ENCODE measurements at places on chromosomes 2 and 18.

GRCh38 chr2:101771227-101771902, 73.9 kb downstream of the MAP4K4 start:
- no peak for DNase-seq

DNA sequence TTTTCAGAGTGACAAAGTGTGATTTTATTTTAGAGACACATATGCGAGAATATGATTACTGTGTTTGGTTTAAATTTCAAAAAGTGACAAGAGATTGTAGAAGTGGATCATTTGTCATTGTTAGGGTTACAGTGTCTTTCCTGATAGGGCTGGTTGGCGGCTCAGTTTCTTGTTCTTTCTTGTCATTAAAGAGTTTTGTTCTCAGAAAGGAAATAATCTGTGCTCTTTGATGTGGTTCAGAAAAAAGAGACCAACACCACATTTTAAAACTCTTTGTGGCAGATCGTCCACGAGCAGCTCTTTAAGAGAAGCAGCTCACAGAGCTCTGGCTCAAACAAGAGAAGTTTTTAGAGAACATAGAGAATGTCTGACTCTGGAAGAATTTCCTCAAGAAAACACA, 45.6 kb upstream of the ZNF532 start:
- DNase-seq: no peak

DNA sequence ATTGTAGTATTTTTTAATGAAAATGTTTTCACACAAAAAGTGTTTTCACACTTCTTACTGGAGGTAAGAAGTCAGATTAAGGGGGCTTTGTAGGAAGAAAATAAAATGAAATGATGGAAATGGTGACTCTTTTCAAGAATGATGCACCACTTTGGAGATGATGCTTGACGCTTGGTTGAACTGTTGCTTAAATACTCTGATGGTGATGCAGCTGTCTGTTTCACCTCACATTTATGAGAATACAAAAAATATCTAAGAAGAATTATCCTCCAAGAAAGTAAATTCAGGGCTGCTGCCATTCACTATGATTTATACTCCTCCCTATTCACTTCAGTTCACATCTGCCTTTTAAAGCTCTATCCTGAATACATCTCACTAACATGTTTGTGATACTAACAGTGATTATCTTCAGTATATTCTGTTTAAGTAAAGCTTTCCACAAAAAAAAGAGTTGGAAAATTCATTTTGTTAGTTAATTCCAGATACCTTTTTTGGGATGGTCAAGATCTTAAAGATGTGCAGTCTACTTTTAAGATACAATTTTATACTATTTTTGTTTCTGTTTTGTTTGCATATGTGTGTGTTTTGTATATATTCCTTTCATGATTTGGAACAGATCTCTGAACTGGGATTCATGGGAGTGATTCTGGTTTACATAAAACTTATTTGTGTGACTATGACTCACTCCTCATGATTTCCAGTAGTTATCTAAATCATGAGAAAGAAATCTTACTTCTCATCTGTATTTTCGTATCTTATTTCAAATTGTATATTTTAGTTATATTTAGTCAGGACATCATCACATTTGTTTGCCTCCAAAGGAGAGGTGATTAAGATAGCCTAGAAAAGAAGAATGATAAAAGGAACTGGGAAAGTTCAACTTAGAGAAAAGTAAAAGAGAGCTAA, 53.1 kb downstream of the SLC39A10 start:
- DNase-seq: no peak

- DNase-seq: no peak
These were observed 287.8 kb upstream of the SETBP1 start for GRCh38 chr18:44392933-44393332.

DNA sequence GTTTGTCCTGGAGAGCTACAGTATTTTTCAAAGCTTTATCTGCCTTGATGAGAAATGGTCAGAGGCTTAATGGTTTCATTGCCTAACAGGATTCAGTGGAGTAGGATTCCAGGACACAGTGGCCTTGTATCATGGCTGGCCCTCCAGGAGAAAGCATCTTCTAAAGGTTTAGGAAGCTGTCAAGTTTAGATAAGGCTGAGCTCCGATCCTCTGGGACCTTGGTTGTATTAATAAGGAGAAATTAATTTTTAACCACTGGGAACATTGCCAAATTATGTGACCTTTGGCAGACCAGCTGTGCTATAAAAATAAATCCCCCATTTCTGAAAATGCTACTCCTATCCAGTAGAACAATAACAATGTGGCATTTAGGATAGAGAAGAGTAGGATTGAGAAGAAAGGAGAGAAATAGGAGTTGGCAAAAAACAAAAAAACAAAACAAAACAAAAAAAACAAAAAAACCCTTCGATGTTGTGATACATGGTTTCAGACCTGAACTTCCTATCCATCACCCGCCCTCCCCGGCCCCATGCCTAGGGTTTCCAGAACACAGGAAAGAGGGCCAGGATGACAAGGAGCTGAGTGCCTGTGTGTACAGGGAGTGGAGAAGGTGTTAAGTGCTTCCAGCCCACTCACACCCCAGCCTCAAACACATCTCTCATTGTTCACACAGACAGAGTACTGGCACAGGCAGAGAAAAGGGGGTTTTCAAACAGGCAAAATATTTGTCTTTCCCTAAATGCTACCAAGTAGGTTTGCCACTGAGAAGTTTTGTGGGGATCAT, 6.3 kb downstream of the NRP2 start:
- DNase-seq: no peak

- DNase-seq: peak; percentile 51
These were observed 550 bp downstream of the MFSD6 start for GRCh38 chr2:190408538-190409271.

DNA sequence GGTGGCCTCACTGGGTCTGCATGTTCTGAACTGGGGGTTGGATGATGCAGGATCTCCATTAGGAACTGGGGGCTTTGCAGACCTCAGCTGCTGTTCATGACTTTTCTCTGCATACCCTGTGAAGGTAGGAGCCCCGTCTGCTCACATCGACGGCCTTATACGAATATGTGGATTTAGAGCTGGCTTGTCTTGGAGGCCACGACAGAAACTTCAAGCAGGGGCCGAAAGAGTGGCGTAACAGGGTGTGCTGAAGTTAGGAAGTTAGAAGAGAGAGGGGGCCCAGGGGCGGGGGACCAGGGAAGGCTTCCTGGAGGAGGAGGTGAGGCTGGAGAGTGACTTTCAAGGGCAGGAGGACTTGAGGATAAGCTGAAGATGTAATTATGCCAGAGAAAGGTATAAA, 144.9 kb downstream of the TSN start:
- DNase-seq: no peak

- no peak for DNase-seq
These were observed 176.7 kb downstream of the GLI2 start for GRCh38 chr2:120912101-120912985.

GRCh38 chr2:26946841-26947784, 23.3 kb upstream of the MAPRE3 start:
- DNase-seq: no peak

DNA sequence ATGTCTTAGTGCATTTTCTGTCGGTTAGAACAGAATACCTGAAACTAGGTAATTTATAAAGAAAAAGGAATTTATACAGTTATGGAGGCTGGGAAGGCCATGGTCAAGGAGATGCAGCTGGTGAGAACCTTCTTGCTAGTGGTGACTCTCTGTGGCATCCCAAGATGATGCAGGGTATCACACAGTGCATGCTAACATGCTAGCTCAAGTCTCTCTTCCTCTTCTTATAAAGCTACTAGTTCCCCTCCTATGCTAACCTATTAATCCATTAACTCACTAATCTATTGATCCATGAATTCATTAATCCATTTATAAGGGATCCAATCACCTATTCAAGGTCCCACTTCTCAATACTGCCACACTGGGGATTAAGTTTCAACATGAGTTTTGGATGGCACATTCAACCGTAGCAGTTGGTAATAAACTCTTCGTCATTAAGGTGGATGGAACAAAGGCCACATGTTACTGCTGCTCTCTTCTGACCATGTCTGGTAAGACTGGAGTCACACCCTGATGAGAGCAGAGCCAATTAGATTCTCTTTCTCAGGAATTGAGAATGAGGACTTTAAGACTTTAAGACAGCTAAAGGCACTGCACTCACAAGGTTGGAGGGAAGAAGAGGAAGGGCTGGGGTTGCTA, 211.6 kb upstream of the SMAD7 start:
- DNase-seq: no peak

GRCh38 chr18:3848316-3848715, 398.3 kb downstream of the TGIF1 start:
- DNase-seq: no peak

DNA sequence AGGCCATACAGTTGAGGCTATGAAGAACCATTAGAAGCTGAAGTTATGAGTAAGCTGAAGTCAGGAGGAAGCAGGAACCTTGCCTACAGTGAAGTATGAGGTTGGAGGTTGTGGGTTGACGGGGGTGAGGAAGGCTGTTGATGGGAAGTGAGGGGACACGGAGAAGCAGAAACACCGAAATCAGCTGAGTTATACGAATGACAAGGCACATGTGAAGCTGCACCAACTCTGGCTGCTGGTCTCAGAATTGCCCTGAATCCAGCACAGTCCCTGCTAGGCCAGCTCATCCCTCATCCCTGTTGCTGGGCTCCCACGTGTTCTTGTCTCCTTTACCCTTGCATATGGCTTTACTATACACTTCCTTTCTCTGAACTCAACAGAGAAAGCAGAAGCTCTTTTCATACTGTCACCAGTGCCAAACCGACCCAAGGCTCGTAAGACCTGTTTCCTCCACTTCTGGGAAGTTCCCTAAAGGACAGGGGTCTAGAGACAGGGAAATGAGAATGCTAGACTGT, 9.2 kb upstream of the TMEM247 start:
- DNase-seq: no peak

DNA sequence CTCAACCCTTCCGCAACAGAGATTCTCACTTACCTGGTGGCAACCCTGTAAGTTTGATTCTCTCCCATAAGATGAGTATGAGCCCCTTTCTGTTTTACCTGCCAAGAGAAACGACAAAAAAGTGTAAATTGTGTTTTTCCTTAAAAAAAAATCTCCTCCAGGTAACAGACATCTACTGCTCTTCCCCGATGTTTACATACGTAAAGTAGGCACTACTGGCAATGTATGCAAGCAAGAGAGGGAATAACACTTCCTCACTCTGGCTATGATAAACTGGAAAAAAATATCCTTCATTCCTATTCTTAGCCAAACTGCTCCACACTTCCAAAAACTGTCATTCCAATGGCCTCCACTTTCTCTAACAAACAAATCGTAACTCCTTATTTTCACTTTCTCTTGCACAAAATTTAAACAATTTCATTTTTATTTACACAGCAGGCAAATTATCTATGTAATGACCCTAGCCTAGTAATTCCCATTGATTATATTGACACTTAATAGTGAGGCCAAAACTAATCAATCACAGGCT, 184.5 kb downstream of the TCF4 start:
- no peak for DNase-seq

DNA sequence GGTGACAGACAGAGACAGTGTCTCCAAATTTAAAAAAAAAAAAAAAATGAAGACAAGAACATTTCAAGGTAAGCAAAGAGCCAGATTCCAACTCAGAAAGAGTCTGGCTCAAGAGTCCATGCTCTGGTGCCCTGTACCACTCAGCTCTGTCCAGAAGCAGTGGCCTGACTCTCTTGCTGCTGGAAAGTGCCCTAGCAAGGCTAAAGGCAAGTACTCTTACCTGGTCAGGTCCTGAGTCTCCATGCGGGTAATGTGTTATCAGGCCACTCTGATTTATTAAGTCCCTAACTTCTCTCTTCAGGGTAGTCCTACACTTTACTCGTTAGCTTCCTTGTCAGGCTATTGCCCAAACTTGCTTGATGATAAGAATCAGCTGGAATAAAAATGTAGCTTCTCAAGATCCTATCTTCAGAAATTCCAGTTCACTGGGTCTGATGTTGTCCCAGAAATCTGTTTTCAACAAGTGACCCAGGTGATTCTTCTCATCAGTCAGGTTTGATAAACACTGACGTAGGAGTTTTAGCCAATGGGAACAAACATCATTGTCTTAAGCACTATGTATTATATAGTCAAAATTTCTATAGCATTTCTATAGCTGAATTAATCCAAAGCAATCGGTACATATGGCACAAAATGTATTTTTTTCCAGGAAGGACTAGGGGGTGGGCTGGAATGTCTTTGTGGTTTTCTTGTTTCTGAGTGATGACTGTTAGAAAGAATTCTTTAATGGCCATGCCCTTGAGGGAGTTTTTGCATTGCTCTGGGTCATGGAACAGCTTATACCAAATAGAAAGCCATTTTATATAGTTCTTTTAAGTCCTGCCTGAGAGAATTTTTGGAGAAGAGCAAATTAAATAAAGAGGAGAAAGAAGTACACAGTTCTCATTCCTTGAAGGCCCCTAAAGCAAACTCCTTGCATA, 139.9 kb upstream of the DNMT3A start:
- no peak for DNase-seq

GRCh38 chr18:13551841-13552733, 174.3 kb downstream of the FAM210A start:
- DNase-seq: no peak

DNA sequence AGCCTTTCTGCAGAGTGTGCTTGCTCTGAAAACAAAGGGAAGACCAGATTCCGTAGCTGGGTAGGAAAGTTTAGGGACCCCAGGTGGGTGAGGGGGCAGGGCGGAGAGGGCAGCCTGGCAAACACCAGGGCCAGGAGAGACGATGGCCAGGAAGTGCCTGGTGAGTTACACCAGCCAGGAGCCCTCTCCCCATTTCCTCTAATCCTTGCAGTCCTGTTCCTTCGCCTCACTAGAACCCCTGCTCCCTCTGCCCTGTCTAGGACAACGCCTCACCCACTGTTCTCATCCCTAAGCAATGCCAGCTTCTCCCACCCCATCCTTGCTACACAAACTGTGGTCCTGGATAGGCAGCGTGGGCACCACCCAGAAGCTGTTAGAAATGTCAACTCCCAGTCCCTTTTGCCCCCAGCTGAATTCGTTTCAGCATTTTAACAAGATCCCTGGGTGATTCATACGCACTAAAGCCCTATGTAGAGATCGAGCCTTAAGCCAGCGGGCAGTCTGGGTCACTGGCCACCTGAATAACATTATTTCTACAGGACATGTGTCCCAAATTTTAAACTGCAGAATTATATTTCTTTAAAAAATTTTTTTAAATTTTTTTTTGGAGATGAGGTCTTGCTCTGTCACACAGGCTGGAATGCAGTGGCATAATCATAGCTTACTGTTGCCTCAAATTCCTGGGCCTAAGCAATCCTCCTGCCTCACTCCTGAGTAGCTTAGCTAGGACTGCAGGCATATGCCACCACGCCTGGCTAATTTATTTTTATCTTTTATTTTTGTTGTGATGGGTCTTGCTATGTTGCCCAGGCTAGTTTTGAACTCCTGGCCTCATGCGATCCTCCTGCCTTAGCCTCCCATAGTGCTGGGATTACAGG, 10.9 kb downstream of the WIPF1 start:
- DNase-seq: no peak

GRCh38 chr2:137998503-137998902, 34.2 kb downstream of the HNMT start:
- no peak for DNase-seq

GRCh38 chr2:186645999-186646398, 47.9 kb upstream of the FAM171B start:
- no peak for DNase-seq

Measured in stimulated activated CD4-positive, alpha-beta T cell treated with anti-CD3 and anti-CD28 coated beads, TNF-alpha, amount 100 ng/mL, for 1 hour (primary cell).